ENCODE measurements at places on chromosomes 6 and 20. TPM values are rescaled to one million over a fixed set of nuclear protein-coding genes. Genes with fewer than 3 reads are reported as not detected.
A peak's percentile ranks its signal among the peaks of the same experiment; 100 is the strongest.

The FRK gene
- total RNA-seq, result 0.05 TPM

The TMEM200A gene
- total RNA-seq, result 7.2 TPM

The FOXA2 gene
- not detected for total RNA-seq

DNA sequence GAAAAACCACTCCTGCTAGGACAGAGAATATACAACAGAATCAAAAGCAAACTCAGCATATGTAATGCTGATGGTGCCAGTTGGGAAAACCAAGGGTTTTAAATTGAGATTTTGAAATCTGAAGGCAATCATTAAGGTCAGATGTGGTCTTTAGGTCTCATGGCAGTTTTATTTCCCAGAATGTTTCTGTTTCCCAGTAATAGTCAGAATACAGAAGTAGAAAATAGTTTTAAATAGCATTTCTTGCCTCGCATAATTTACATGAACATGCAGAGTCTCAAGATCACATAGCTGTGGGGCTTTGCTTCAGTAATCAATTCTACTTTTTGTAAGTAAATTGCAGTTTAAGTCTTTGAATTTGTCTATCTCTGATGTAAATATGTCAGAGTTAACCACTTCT lies 58.1 kb downstream of the RNF144B start:
- H3K27me3 ChIP-seq, result no peaks in the 10 kb centered on the region
- no peak overlapping the region for H3K27ac ChIP-seq
- no peak overlapping the region for H3K4me3 ChIP-seq
- H3K36me3 ChIP-seq, result no peaks in the 10 kb centered on the region
- no peak for DNase-seq

DNA sequence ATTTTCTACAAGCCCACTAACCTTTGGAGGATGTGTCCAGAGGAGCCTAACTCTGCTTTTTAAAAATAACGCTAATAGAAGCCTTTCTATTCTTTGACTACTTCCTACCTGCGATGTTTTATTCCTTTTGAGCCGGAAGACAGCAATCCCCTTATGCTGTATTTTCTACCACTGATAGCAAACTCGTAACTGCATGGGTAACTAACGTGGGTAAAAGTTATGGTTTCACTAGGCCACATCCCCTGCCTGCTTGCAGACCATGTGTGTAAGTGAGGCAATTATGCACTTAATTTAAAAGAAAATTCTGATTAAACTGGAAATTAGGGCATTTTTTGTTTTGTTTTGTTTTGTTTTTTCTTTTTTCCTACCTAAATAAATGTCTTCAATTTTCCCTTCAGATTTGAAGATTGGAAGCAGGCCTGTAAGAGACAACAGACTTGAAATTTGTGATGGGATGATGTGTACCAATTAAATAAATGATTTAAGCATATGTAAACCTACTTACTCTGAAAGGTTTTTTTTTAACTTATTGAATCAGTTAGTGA lies 931 bp downstream of the UFL1 start:
- no peaks in the 10 kb centered on the region for H3K36me3 ChIP-seq
- H3K4me3 ChIP-seq, result peak overlapping the region; percentile 98
- peaks cover 19% of the 10 kb centered on the region for H3K4me1 ChIP-seq
- no peaks in the 10 kb centered on the region for H3K27me3 ChIP-seq
- H3K27ac ChIP-seq, result peak overlapping the region; percentile 98

DNA sequence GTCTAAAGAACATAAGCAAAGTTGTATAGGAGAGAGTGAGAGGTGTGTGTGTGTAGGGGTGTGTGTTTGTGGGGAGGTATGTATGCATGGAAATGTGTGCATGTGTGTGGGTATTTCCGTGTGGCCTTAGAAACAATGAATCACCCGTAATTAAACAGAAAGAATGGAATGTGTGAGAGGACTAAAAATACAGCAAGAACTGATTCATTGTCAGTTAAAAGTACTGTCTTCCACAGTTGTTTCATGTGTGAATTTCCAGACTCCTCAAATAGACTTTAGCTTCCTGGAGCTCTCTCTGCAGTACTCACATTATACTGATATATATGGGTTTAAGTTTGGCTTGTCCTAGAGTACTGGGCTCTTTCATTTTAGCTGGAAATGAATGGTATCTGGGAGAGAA lies 145.7 kb downstream of the RIMS1 start:
- H3K27ac ChIP-seq, result no peak overlapping the region
- no peaks in the 10 kb centered on the region for H3K36me3 ChIP-seq
- H3K4me1 ChIP-seq, result no peaks in the 10 kb centered on the region
- no peak overlapping the region for H3K4me3 ChIP-seq
- DNase-seq, result no peak
- H3K27me3 ChIP-seq, result no peaks in the 10 kb centered on the region

GRCh38 chr20:63696306-63696627 lies 185 bp upstream of the TNFRSF6B start:
- no peak for DNase-seq
- no peaks in the 10 kb centered on the region for H3K27me3 ChIP-seq
- peak overlapping the region; percentile 20 for H3K27ac ChIP-seq
- H3K4me3 ChIP-seq, result peak overlapping the region; percentile 47
- H3K36me3 ChIP-seq, result no peaks in the 10 kb centered on the region
- peaks cover 20% of the 10 kb centered on the region for H3K4me1 ChIP-seq

DNA sequence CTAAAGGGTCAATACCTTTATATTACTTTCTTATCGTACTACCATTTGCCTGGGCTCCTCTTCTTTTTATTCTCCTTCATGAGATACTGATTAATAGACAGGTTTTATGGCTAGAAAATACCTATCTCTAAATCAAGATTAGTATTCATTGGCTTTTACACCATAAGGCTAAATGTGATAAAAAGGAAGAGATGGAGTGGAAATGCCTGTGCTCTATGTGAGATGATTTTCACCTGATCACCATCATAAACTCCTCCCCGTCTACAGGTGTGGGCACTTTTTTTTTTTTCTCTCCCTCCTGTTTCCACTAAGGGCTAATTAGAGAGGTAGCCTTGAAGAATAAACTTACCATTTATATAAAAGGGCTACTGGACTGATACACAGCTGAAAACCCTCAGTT lies at the start of gene GLYATL3:
TSS of gene GLYATL3 (plus strand) at position 301 of the 400 bp plus-strand sequence. CDS start 12,068 bp downstream, outside the sequence.
- H3K36me3 ChIP-seq, result no peaks in the 10 kb centered on the region
- H3K4me1 ChIP-seq, result no peaks in the 10 kb centered on the region
- no peak within 1 kb of the TSS for H3K4me3 ChIP-seq
- H3K27me3 ChIP-seq, result no peaks in the 10 kb centered on the region
- no peak for DNase-seq

GRCh38 chr6:142155895-142156757 lies 9.1 kb downstream of the VTA1 start:
- H3K4me3 ChIP-seq, result no peak overlapping the region
- H3K4me1 ChIP-seq, result no peaks in the 10 kb centered on the region
- no peaks in the 10 kb centered on the region for H3K27me3 ChIP-seq
- peak overlapping the region; percentile 18 for H3K27ac ChIP-seq
- H3K36me3 ChIP-seq, result no peaks in the 10 kb centered on the region
- DNase-seq, result peak; percentile 8

- DNase-seq, result no peak
- H3K27me3 ChIP-seq, result no peaks in the 10 kb centered on the region
- H3K4me1 ChIP-seq, result peaks cover 6% of the 10 kb centered on the region
- H3K36me3 ChIP-seq, result no peaks in the 10 kb centered on the region
Observed at GRCh38 chr20:24109008-24109407, 120.4 kb upstream of the GGTLC1 start.

DNA sequence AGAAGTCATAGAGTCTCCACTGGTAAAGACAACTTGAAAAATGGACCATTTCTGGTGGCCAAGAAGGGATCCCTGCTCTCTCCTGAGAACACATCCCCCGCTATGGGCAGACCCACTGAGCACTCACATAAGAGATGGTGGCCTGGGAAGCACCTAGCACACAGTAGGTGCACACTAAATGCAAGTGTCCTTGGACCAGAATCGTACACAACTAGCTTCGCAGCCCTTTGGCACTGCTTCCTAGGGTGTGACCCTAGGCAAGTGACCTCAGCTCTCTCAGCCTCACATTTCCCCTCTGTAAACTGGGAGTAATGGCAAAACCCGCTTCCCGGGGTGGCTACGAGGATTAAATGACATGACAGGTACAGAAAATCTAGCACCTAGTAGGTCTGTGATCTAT lies 35.1 kb downstream of the KCNB1 start:
- H3K27me3 ChIP-seq, result peaks cover 3% of the 10 kb centered on the region
- H3K27ac ChIP-seq, result no peak overlapping the region
- no peak overlapping the region for H3K4me3 ChIP-seq

GRCh38 chr6:74638412-74638811 lies 567.4 kb downstream of the COL12A1 start:
- H3K4me3 ChIP-seq, result no peak overlapping the region
- no peak for DNase-seq
- H3K27ac ChIP-seq, result no peak overlapping the region
- no peaks in the 10 kb centered on the region for H3K36me3 ChIP-seq
- H3K27me3 ChIP-seq, result no peaks in the 10 kb centered on the region

DNA sequence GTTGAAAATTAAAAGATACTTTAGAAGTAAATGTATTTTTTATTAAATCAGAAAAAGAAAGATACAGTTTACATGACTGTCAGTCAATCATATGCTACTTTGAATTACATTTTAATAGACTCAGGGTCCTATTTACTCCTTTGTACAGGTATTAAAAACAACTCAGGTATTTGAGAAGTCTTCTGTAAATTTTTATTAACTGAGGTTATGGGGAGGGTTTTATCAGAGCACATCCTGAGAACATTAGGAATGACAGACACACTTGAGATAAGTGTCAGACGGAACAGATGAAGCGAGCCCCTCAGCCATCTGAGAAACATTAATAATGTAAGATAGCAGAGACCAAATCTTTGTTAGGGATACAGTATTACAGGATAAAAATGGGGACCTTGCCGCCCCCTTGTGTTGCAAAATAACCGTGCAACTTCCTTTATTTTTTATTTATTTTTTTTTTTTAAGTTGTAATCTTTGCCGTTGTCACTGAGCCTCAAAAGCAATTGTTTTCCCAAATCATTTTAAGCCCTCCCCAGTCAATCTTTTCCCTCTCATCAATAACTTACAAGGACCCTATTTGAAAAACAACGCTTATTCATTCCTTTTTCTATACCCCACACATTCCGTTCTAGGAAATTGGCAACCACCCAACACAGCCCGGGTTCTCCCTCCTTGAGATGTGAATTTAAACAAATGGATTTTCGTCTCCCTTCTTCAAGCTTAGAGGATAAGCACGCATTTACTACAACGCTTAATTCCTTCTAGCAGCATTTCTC lies 126.7 kb downstream of the BCAS1 start:
- no peak for DNase-seq
- H3K27me3 ChIP-seq, result no peaks in the 10 kb centered on the region
- peaks cover 11% of the 10 kb centered on the region for H3K4me1 ChIP-seq
- no peak overlapping the region for H3K27ac ChIP-seq

DNA sequence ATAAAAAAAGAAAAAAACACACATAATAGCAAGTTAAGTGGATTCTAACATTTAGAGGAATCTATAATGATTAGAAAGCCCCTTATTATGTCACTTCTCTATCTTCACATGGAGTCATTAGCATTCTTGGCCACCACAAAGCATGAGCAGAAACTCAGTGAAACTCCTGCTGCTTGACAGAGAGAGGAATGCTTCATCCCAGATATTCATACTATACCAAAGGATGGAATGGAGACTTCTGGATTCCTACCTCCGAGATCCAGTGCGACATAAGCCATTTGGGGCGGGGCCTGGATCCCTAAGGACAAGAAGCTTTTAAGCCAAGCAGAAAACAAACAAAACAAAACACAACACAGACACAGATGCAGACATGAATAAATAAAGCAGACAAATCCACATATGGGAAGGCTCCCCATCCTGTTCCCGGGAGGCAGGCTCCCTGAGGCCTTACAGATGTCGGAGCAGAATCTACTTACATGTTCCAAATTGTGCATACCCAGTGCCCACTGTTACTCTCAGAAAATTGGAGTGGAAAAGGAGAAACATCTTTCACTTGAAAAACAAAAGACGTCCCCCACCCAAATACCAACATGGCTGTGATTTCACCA lies 727.3 kb downstream of the MAFB start:
- H3K4me3 ChIP-seq, result no peak overlapping the region
- H3K36me3 ChIP-seq, result no peaks in the 10 kb centered on the region
- H3K27ac ChIP-seq, result no peak overlapping the region
- H3K27me3 ChIP-seq, result no peaks in the 10 kb centered on the region

- H3K27ac ChIP-seq, result no peak overlapping the region
- H3K27me3 ChIP-seq, result no peaks in the 10 kb centered on the region
- H3K36me3 ChIP-seq, result no peaks in the 10 kb centered on the region
- DNase-seq, result no peak
Observed at GRCh38 chr20:59662856-59663512, 58.6 kb downstream of the PHACTR3 start.

DNA sequence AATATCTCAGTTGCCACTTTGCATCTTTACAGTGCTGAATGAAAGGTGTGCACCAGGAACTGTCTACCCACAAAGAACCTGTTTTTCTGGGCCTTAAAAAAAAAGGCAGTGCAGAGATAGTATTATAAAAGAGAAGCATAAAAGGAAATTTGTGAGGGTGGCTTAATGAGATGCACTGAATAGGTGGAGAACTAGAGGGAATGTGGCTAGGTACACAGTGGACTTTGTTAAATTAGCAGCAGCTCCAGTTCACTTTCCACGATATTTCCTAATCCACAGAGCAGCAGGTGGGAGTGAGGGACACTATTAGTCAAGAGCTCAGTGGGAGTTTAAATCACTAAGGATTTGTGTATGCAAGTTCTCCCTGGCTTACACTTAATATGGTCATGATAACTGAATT lies 38.8 kb downstream of the MAP7 start:
- no peaks in the 10 kb centered on the region for H3K36me3 ChIP-seq
- H3K4me3 ChIP-seq, result no peak overlapping the region
- H3K27me3 ChIP-seq, result no peaks in the 10 kb centered on the region
- DNase-seq, result no peak

DNA sequence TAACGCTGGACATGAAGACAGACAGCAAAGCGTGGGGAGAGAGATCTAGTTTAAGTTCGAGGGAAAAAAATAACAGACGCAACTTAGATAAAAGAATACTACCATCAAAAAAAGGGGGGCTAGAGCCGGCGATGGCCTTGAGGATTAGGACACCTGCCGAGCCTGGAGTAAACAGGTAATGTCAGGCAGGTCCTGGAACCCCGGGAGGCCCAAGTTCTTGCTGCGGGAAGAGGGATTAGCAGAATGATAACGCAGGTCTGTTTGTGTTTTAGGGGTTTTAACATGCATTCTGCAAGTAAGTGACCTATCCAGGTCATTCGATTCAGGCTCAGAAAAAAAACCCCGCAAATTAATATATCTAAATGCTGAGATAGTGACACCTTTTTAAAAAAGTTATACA lies 754 bp upstream of the TMEM170B start:
- peaks cover 5% of the 10 kb centered on the region for H3K4me1 ChIP-seq
- DNase-seq, result no peak
- no peaks in the 10 kb centered on the region for H3K36me3 ChIP-seq
- H3K4me3 ChIP-seq, result peak overlapping the region; percentile 62

Measured in naive thymus-derived CD4-positive, alpha-beta T cell (primary cell).